ENCODE measurements at places on chromosomes 12 and 14. TPM values are rescaled to one million over a fixed set of nuclear protein-coding genes. Genes with fewer than 3 reads are reported as not detected.

The LRRIQ1 gene
- total RNA-seq: 0.08 TPM

The SLCO1C1 gene
- total RNA-seq: 1.2 TPM

The OR6C75 gene
- total RNA-seq: not detected

The CNTN1 gene
- total RNA-seq: 0.73 TPM

The CHST11 gene
- 3.7 TPM for total RNA-seq

The TSHR gene
- total RNA-seq: not detected

The AQP6 gene
- not detected for total RNA-seq

The RD3L gene
- 25.1 TPM for total RNA-seq

GRCh38 chr12:117502633-117503032, 141.2 kb upstream of the NOS1 start:
- DNase-seq: no peak

DNA sequence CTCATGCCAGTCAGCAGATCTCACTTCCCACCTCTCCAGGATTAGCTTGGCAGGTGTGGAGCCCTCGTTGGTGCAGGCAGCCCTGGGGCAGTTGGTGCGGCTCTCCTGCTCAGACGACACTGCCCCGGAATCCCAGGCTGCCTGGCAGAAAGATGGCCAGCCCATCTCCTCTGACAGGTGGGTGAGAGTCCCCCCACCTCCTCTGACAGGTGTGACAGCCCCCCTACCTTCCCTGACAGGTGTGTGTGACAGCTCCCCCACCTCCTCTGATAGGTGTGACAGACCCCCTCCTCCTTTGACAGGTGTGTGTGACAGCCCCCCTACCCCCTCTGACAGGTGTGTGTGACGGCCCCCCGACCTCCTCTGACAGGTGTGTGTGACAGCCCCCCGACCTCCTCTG, 26.3 kb downstream of the PAPLN start:
- DNase-seq: no peak

DNA sequence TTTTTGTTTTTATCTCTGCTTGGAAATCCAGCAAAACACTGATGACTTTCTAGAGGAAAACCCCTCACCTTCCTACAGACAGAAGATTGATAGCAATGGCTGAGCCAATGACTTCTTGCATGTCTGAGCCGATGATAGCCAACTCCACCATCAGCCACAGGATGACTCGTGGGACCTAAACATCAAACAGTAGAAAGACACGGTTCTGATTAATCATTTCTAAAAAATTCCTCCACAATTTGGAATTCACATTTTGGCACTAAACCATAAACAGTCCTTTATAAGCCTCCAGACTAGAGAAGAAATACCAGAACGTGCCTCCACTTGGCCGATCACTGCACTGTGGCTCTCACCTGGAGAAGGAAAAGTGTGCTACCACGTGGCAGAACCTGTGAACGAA, 25.9 kb downstream of the SLC11A2 start:
- no peak for DNase-seq

GRCh38 chr12:41743835-41744234, 400.8 kb downstream of the GXYLT1 start:
- DNase-seq: no peak

DNA sequence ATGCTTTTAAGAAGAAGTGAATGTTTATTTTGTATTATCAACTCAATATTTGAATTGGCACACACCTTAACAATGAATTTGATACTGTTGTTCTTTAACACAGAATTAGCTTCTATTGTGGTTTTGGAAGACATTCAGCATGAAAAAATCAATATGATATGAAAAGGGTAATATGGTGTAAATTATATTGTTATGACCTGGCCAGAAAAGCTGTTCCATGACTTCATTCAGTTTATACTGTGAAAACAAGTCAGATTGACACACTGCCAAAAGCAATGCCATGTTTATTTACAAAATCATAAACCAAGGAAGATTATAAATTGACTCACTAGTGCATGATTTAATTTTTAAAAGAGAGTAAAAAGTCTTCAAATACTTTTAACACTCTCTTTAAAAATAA, 851.4 kb upstream of the SEL1L start:
- no peak for DNase-seq

DNA sequence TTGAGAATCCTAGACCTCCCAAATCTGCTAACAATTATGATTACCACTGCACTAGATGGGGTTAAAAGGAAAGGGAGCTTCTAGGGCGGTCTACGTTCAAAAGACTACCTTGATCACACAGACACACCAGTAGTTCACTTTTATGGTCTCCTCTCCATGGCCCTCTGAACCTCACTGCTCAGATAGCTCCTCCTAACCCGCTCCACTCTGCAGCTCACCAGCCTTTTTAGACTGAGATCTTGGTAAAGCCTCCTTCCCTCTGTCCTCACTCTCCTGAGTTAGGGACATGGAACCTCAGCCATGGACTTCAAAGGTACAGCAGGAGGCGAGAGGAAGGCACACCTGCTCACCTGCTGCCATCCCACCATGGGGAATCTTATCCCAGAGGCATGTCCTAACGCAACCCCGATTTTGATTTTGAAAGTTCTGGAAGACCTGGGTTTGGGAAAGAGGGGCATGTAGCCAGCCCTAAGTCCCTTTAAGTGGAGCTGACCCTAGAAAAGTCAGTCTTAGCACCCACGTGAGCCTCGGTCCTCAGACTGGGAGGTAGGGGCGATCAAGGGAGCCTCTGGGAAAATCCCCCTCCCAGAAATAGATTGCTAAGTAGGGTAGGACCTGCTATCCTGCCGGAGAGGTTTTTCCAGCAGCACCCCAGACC, 1.3 kb downstream of the ZNF219 start:
- no peak for DNase-seq

- no peak for DNase-seq
Measured at GRCh38 chr12:39923364-39923763, 182.5 kb downstream of the SLC2A13 start.

GRCh38 chr14:87468531-87468930, 524.5 kb downstream of the GALC start:
- DNase-seq: no peak

DNA sequence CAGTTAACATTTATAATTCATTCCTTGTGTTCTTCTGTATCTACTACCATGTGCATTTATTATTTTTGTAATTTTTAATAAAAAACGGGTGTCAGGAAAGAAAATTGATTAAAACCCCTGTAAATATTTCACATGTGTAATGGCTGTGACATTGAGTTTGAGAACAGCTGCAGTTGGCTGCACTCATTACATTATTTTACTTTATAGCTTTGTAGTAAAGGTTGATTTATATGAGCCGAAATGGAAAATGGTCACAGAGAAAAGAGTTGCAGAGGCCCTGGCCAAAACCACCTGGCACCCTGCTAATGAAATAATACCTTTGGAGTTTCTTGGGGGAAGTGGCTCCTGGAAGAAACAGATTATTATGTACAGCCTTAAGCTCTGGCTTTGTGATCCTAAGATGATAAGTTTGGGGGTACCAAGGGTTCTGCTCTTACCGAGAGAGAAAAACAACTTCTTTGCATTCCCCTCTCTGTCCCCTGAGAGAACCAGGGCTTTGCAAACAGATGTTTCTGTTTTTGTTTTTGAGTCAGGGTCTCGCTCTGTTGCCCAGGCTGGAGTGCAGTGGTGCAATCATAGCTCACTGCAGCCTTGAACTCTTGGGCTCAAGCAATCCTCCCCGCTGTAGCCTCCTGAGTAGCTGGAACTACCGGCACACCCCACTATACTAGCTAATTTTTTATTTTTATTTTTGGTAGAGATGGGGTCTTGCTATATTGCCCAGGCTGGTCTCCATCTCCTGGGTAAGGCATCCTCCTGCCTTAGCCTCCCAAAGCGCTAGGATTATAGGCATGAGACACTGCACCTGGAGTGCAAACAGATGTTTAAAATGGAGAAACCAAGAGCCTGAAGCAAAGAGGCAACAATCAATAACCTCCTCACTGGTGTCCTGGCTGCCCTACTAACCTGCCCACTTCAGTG, 9.7 kb upstream of the DYNLL1 start:
- no peak for DNase-seq

DNA sequence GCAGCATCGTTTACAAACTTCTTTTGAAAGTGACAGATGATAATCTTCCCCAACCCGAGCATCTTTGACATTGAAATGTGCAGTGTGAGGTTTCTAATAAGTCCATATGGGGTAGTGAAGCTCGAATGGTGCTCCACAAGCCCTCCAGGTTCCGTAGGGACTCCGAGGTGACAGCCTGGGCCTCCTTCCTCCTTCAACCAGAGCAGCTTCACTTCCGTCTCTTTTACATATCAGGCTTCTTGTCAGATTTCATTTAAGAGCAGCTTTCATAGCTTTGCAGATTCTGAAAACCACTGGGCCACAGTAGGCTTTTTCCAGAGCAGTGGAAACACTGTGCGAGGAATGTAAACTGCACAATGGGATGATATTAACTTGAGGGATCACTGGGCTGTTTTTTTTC, 103.6 kb upstream of the CPM start:
- no peak for DNase-seq

DNA sequence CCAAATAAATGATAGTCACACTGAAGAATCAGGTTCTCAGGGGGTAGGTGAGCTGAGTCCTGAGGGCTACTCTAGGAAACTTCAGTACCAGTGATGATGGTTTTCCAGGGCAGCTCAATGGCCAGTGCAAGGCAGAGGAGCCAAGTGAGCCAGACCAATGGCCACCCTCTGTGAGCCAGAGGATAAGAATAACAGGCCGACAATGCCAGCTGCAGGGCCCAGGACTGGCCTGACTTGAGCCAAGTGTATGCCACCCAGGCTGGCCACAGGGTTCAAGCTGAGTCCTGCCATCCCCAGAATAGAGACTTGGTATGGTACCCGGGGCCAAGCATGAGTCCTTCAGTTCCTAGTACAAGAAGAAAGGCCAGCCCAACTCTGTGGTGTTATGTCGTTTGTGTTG, 355.5 kb downstream of the DPF3 start:
- no peak for DNase-seq

DNA sequence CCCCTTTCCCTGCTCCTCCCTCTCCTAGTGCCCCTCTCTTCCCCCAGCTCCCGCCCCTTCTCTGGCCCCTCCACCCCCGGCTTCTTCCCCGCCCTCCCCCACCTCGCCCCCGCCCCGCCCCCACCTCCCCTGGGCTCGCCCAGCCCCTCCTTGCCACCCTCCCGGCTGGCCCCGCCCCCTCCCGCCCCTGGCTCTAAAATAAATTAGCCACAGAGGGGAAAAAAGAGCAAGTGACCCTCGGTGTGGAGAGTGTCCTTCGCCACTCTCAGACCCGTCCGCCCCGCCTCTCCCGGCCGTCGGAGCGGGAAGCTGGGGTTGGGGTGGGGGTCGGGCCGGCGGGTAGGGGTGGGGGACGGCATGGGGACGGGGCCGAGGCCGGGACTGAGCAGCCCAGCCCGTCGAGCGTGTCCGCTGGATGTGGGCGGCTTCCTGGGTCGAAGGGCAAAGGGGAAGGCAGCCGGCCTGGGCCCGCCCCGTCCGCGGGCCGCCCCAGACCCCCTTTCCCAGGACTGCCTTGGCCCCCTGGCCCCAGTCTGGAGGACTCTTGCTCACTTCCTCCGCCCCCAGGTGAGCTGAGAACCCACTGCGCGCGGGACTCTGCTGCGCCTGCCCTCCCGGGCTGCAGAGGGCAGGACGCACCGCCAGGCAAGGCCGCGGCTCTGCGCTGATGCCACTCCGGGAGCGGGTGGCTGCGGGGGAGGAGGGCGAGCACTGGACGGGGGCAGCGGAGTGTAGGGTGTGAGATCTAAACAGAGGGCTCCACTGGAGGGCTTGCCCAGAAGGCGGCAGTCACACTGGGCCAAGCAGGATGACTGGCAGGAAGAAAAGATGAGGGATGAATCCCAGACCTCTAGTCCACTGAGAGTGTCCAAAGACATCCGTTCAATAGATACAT, 570 bp upstream of the FIGNL2 start:
- no peak for DNase-seq

DNA sequence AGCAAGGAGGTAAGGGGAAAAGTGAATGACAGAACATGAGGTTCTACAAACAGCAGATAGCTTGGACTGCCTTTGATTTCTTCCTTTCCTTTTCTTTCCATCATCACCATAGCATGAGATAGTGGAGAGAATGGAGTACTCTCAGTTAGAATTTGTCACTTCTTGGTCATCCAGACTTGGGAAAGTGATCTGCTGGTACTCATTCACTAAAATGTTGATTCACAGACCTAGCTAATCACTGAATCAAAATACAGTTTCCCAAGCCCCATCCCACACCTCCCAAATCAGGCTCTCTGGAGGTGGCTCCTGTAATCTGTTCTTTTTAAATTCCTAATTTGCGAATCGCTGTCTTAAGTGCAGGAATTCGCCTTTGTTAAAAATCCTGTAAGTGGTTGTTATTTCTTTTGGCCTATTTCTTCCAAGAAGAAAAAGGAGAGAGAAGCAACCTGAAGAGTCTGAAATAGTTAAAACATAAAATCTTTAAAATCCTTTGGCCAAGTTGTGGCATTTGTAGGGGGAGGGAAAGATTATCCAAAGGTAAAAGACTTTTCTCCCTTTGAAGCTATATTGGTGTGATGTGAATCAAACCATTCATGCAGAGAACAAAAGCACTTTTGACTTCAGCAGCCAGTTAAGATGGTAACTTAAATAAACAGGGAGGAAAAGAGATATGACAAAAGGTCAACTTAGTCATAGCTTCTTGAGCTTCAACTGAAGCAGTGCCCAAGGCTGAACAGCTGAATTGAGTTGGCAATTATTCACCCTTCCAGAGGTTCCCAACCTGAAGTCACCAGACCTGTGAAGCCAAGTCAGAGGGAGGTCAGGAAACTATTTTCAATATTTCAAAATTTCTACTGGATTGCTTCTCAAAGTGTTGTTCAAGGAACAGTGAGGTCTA, 255.1 kb upstream of the KRR1 start:
- no peak for DNase-seq

GRCh38 chr14:76389841-76390240, 13.9 kb downstream of the ESRRB start:
- DNase-seq: no peak

DNA sequence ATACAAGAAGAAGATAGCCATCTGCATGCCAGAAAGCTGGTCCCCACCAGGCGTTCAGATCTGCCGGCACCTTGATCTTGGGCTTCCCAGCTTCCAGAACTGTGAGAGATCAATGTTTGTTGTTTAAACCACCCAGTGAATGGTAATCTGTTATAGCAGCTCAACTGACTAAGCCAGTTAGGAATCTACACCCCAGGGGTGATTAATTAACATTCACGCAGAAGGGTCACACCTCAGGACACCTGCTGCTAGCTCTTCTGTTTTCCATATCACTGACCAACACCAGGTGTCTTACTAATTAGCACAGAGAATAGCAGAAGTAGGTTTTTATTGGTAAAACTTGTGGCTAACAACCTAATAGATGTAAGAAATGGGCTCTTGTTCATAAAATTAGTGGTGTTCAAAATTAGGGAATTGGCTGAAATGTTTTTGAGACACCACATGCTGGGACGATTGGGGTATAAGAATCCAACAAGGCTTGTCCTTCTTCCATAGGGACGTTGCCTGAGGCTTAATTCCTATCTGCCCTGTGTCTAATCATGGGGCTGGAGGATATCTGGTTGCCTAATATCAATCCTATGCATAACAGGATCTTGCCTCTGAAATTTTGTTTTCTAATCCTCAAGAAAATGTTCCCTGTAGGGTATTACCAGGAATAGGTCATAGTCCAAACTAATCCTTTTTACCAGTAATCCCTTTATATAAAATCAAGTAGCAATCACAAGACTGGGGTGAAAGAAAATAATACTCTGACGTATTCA, 42.0 kb upstream of the CHST11 start:
- DNase-seq: no peak
